ENCODE measurements at places on chromosomes 4 and X.

DNA sequence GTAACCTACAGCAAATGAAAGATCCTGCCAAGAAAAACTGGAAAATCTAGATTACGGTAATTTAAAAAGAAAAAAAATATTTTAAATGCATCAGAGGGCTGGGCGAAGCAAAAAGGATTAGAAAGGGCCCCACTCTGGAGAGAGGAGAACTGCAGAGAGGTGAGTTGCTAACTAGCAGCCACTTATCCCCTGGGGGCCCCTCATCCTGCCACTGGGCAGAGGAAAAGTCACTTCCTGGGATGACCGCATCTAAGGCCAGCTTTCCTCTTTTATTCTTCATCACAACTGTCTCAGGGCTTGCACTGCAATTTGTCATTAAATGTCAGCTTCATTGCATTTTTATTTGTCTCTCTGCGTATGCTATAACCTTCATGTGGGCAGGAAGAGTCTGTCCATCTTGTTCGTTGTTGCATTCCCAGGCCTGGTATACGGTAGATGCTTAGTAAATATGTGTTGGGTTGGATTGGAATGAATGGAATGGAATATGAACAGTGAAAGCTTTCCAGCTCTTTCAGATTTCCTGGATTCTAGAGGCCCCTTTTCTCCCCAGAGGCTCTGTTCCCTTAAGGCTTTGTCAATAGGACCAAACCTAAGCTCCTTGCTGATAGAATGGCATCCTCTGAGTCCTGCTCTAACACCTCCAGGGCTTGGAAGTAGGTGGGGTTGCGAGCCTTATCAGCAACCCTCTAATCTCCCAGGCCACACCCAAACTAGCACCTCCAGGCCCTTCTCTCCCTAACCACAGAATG lies 58.9 kb downstream of the TLR10 start:
- DNase-seq = no peak

DNA sequence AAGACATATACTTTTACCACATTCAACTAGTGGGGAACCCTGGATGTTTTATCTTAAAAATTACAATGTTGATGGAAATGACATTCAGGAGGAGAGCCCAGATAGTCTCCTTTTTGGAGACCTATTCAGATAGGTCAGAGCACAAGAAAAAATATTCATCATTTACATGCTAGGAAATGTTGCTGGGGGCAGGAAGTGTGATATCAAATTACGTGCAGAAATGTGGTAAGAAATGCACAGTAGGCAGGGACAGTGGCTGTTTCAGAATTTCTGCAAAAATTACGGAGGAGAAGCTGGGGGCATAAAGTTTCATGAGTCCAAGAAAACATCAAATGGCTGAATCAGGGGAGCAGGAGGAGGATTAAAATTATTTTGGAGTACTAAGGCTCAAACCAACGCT lies 8.2 kb downstream of the PARM1 start:
- no peak for DNase-seq

GRCh38 chr4:170278460-170278859 lies 188.7 kb upstream of the AADAT start:
- no peak for DNase-seq

DNA sequence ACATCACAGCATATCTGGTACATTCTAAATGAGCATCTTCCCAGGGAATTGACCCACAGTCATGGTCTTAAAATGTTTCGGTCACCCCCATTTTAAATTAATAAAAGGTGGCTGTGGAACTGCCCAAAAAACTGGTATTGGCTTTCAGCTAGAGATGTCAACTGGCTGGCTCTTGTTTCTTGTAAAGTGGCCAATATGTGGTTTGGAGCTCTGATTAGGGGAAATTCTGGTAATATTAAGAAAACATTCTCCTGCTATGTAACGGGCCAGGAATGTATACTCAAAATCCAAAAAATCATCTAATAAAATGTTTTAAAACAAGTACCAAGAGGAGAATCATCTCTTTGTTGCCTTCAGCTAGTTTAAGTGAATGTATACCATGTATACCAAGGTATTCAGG lies 62.0 kb upstream of the VCX2 start:
- no peak for DNase-seq

- DNase-seq = no peak
Measured at GRCh38 chrX:72015383-72015782, 104.7 kb downstream of the NHSL2 start.

GRCh38 chr4:30953799-30954198 lies 233.6 kb downstream of the PCDH7 start:
- no peak for DNase-seq

GRCh38 chr4:69098470-69098869 lies 2.2 kb downstream of the UGT2B7 start:
- DNase-seq = no peak

DNA sequence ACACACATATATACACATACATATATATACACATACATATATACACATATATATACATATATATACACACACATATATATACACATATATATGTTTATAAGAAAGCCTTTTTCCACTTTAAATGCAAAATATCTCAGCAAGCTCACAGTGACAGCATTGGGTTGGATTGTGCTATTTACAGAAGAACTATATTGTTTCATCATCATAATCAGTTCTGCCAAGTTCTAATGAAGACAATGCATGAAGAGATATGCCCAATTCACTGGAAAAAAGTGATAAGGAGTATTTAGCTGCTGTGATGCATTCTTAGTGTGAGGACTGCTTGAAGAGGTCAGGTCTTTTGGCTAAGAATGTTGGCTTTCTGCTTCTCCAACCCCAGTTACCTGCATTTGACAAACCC lies 54.4 kb downstream of the RNF150 start:
- no peak for DNase-seq
